ENCODE measurements at places on chromosomes 11 and 22.
A peak's percentile ranks its signal among the peaks of the same experiment; 100 is the strongest.

DNA sequence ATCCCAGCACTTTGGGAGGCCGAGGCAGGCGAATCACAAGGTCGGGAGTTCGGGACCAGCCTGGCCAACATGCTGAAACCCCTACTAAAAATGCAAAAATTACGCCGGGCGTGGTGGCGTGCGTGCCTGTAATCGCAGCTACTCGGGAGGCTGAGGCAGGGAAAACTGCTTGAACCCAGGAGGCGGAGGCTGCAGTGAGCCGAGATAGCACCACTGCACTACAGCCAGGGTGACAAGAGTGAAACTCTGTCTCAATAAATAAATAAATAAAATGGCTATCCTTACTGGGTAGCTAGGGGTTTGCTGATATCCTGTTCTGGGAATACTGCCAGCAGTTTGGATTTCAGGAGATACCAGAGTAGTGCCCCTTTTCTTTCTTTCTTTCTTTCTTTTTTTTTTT, 2.4 kb upstream of the RBM14 start:
- no peak for DNase-seq

GRCh38 chr11:68470304-68470811, 9.8 kb downstream of the PPP6R3 start:
- DNase-seq = no peak

- no peak for DNase-seq
Observed at GRCh38 chr11:28919194-28919593, 811.0 kb downstream of the METTL15 start.

DNA sequence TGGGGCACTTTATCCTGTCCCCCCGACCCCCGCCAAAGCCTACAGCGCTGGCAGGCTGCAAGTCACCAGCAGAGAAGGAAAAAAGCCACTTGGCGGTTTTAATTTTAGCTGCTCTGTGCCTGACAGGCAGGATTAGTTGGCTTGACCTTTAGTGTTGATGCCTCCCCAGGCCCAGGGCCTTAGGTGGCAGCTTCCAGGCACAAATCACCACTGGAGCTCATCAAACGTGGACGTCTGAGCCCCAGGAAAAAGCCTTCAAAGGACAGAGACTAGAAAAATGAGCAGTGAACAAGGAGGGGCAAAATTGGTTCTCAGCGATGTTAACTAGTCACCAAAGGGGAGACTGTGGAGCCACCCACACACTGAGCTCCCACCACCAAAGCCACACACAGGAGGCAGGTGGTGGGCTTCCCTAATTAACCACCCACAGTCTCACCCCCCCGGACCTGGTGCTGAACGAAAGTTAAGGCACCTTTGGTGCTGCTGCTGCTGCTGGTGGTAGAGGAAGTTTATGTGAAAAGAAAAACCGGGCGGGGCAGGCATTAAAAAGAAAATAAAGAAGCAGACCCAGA, 4.4 kb upstream of the PYGM start:
- no peak for DNase-seq

DNA sequence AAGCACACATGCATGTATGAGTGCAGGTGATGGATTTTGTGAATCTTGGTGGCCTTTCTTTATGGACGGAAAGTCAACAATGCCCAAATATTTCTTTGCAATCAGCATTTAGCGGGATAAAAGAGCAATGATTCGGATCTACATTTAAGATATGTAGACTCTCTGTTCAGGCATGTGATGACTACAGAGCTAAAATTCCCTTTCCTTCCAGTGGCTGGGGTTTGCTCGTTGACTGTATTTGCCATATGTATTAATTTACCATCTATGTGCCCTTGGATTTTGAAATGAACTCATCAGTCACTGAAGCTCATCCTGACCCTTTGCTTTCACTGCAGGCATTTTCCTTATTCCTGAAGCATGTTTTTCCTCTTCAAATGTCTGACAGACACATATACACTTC, 13.6 kb downstream of the BLID start:
- DNase-seq = no peak

DNA sequence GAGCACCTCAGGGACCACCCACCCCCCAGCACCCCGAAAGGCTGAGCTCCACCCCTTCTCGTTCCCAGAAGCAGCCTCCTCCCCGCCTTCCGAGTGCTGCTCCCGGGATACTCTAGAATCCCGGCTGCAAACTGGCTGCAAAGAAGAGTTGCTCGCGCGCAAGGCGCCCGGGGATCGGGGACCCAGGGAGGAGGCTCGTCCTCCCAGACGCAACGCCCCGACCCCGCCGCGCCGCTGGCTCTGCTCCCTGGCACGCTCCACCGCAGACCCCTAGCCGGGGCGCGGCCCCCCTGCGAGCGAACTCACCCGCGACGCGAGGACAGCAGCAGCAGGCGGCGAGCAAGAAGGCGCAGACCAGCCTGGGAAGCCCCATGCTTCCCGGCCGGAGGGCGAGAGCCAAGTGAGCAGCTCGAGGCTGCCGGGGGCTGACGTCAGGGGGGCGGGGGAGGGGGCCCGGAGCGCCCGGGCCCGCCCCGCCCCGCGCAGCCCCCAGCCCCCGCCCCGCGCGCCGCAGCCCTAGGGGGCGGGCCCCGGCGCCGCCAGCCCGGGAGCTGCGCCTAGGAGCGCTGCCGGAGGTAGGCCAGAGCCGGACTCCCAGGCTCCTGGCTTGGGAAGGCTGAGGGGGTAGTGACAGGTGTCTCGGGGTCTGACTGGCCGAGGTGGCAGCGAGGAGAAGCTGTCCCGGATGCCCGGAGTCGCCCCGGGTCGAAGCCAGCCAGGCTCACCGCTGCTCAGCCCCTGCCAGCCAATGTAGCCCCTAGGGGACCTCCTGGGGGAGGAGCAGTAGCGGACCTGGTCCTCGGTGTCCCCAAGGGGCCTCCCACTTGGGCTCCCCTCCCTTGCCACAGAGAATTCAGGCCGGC, at the start of gene MCAM:
Gene MCAM (minus strand): TSS at position 402 of the 863 bp plus-strand sequence. CDS start 29 bp downstream, at position 373.
- DNase-seq = no peak

DNA sequence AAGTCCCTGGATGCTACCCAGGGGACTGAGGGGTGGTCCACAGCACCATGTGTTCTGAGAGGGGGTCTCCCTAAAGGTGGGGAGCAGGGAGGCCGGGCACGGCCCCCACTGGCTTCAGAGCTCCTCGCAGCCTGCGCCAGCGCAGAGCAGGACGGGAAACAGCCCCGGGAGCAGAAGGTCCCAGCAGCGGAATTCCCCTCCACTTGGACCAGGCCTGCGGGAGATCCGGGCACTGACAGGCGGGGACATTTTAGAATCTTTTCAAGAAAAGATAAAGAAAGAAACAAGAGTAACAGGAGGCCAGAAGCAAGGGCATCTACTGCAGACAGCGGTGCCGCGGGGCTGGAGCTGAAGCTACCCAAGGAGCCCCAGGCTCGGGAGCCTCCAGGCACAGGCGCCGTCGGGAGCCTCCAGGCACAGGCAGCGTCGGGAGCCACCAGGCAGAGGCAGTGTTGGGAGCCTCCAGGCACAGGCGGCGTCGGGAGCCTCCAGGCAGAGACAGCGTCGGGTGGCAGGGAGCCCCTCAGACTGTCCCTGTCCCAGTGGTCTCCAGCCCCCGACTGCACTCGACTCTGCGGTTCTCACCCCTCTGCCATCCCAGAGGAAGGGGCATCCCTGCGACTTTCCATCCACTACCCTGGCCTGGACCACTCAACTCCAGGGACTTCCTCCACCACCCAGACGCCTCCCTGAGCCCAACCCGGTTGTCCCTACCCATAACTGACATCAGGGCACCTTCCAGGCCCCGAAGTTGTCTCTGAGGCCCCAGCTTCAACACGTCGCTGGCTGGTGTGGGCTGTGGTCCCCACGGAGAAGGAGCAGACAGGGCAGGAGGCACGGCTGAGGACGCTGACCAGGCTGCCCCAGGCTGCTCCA, 211.1 kb downstream of the BRD1 start:
- DNase-seq = no peak

GRCh38 chr11:33906484-33907186, 14.8 kb upstream of the LMO2 start:
- DNase-seq = no peak

- no peak for DNase-seq
Observed at GRCh38 chr22:24230911-24231656, 13.8 kb downstream of the GGT5 start.

GRCh38 chr11:67300756-67301312, 2.5 kb upstream of the SSH3 start:
- DNase-seq = no peak

DNA sequence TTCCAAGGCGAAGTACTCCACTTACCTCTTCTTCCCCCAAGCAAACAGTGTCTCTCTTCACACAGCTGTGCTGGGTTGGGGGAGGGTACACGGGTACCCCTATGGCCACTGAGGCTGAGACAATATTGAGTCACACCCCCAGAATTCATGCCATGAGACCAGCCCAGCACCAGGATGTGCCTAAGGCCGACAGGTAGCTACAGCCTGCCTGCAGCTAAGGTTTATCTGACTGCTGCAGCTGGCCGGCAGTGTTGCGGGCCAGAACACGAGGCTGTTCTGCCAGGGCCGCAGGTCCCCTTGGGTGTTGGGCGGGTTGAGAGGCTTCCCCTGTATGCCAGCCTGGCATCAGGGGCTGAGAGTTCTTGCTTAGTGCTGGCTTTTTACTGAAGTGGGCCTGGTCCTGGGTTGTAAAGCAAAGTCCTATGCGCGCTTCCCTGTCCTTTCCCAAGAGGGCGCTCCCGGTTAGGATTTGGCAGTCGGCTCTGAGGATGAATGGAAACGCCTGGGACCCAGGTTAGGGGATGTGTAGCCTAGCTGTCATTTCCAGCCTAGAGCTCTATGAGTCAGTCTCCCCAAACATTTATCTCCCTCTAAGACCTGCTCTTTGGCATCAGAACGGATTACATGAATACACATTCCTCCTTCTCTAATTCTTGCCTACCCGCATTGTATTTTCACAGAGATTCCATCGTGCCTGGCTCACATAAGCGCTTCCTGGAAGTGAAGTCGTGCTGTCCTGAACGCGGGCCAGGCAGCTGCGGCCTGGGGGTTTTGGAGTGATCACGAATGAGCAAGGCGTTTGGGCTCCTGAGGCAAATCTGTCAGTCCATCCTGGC, 7.1 kb downstream of the USP18 start:
- DNase-seq = peak; percentile 98

DNA sequence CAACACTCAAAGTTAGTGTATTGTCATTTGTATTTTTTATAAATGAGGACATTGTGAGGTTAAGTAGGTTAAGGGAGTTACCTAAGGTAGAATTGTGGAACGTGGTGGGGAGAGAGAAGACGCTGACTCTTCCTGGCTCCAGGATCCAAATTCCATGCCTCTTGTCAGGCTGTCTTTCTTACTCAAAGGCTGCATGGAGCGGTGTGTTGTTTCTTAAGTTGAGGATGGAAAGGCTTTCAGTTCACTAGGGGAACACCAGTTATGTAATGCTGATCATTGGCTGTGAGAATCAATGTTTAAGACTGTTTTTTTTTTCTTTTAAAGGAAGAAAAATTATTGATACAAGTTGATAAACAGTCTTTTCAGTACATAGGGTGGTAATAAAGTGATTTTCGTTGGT, 2.9 kb downstream of the UBE2L3 start:
- DNase-seq = no peak

GRCh38 chr11:1048375-1049070, 12.0 kb upstream of the MUC6 start:
- no peak for DNase-seq

DNA sequence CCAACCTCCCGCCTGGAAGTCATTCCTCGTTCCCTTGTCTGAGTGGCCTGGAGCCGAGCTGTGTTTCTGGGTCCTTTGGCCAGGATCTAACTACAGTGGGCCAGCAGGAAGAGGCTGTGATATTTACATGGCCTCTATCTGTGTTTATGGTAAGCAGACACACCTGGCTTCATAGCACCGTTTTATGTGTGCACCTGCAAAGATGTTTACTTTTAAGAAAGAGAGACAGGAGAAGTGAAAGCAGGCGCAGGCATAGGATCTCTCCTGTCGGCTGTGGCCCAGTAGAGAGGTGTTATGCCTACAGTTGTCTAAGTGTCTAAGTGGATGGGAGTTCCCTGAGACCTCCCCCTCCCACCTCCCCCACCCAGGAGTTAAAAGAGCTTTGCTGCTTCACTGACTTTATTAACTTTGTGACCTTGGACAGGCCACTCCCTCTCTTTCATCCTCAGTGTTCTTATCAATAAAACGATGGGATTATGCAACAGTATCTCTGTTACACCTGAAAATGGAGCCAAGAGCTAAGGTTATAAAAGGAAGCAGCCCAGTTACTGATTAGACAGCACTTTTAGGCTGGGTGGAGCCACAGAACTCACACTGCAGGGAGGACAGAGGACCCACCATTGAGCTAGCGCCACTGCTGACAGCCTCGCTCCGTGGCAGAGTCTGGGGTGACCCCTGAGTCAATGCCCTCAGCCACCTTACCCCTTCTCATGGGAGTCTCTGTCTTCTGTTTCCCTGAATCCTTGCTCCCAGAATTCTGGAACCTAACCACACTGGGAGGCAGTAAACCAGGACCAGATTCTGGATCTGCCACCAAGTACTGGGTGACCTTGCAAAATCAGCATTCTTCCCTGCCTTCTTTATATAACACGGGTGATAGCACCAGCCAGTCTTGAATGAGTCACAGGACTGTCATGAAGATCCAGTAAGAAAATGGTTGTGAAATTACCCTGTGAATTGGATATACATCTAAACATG, 22.0 kb downstream of the ST14 start:
- DNase-seq = peak; percentile 24

- DNase-seq = no peak
Observed at GRCh38 chr11:44191322-44192016, 96.0 kb downstream of the EXT2 start.

DNA sequence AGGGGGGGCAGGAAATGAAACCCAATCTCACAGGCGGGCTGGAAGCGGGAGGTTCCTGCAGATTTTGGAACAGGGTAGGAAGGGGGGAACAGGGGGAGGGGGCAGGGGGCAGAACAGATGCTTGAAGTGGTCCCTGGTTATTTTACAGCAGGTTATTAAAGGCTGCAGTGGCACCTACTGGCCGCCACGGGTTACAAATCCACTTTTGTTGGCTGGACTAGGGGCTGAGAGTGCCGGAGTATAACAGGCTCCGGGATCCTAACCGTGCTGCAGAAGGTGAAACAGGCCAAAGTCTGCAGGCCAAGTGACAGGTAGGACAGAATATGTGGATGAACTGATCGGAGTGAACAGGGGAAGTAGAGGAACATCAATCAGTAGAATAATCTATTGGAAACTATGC, 2.5 kb downstream of the ROBO3 start:
- DNase-seq = no peak

DNA sequence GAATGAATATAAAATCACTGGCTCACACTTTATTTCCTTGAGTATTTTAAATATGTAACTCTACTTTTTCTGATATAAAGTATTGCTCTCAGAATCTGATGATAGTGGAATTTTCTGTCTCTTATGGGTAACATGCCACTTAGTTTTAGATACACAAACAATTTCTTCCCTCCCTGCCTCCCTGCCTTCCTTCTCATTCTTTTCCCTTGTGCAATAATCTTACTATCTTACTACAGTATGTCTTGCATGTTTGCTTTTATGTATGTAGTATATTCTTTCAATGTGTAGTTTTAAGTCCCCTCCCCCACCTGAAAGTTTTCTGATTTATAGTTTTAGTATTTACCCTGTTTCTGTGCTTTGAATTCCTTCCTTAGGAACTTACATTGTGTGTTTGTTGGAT, 48.4 kb downstream of the INSC start:
- DNase-seq = no peak

DNA sequence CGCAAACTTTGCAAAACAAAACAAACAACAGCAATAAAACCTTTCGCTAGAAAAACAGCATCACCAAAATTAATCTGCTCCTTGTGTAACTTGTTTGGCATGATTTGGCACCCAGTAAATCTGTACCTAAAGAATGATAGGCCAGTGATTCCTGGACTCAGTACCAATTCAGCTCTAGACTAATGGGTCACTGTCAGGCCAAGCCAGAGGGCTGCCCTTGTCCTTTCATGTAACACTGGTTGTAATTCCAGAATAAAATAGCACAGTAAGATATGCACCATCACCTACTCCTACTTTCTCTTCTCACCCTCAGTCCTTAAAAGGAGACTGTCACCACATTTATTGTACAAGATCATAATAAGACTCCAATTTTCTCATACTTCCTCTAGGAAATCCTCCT, 341.6 kb upstream of the PITPNB start:
- DNase-seq = no peak
